ENCODE measurements at places on chromosomes 1 and 21. TPM values are rescaled to one million over a fixed set of nuclear protein-coding genes. Genes with fewer than 3 reads are reported as not detected.

GRCh38 chr1:151085953-151086559, 15.5 kb downstream of the GABPB2 start:
- DNase-seq = no peak

DNA sequence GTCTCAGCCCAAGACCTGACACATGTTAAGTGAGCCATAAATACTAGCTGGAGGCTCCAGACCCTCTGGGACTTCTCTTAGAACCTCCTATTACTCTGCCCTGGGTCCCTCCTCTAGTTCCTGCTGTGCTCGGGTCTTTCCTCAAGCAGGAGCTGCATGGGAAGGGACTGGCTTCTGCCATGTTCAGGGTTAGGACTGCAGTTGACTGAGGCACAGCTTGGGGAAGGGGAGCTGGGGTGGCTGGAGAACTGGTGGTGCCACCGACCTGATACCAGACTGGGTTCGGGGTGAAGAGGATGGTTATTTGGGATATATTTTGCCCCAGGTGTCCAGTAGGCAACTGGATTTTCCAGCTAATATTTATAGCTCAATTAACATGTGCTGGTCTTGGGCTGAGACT, 15.7 kb downstream of the HYI start:
- no peak for DNase-seq

GRCh38 chr1:150268705-150269403, at the start of gene APH1A:
APH1A (minus strand) TSS chr1:150269016; CDS start chr1:150268810, 206 bp downstream.
- peak; percentile 98 for DNase-seq

DNA sequence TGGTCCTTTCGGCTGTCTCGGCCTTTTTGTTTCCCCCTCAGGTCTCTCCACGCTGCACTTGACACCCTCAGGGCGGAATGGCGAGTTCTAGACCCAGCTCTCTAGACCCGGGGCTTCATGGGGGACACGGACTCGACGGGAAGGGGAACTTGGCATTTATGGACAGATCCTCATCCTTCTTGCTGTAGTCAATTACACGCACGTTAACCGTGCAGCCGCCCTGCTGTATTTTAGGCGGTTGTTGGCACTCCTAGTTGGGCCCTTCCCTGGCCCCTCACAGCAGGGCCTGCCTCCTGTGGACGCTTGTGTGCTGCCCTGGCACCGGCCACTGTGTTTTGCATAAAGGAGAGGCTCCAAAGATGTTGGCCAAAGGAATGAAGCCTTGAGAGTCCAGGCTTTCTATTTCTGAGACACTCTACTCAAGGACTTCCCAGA, 558 bp upstream of the BTG3 start:
- DNase-seq = peak; percentile 40

GRCh38 chr1:161998811-161999210, 24.9 kb downstream of the OLFML2B start:
- DNase-seq = no peak

GRCh38 chr1:192538407-192539296, 36.9 kb upstream of the RGS1 start:
- DNase-seq = no peak

DNA sequence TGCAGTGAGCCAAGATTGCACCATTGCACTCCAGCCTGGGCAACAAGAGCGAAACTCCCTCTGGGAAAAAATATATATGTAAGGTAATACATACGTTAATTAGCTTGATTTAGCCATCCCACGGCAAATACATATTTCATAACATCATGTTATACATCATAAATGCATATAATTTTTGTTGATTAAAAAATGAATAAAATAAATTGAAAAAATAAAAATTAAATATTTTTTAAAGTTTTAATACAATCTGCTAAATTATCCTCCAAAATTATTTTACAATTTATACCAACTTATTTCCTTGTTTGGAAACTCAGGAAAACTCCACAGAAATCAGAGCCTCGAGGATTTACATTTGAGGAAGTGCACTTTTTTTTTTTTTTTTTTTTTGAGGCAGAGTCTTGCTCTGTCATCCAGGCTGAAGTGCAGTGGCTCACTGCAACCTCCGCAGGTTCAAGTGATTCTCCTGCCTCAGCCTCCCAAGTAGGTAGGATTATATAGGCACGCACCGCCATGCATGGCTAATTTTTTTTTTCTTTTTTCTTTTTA, 12.6 kb upstream of the IPO9 start:
- DNase-seq = no peak

The PGLYRP4 gene
- 0.33 TPM for polyA plus RNA-seq

The CFAP45 gene
- polyA plus RNA-seq = not detected

The POGZ gene
- 30.8 TPM for polyA plus RNA-seq
